ENCODE measurements at places on chromosomes 13 and 19.
A peak's percentile ranks its signal among the peaks of the same experiment; 100 is the strongest.

- DNase-seq, result no peak
These were observed 251.4 kb upstream of the MAB21L1 start for GRCh38 chr13:35727881-35728280.

- no peak for DNase-seq
These were observed 70.0 kb downstream of the GPC6 start for GRCh38 chr13:93296584-93296983.

GRCh38 chr19:5216141-5216847, 124.3 kb downstream of the PTPRS start:
- DNase-seq, result no peak

DNA sequence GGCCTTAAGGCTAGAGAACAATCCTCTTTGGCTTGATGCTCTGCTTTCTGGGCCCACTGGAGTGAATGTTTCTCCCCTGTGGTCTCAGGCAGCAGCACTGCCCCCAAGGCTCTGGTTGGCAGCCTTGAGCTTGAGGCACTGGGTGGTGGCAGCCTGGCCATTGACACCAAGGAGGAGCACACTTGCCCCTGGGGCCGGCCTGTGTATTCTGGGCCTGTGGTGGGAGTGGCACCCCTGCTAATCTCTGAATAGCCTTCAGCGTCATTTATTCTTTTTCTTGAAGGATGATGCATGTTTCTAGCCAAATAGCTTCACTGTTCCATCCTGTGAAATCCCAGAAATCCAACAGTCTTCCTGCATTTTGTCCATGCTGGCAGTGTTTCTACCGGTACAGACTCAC, 191.4 kb downstream of the OLFM4 start:
- DNase-seq, result no peak

- DNase-seq, result no peak
These were observed 31.3 kb downstream of the GRTP1 start for GRCh38 chr13:113332615-113333014.

GRCh38 chr19:38317104-38317612, 1.4 kb upstream of the YIF1B start:
- DNase-seq, result no peak

GRCh38 chr13:109172136-109172535, 542.7 kb downstream of the MYO16 start:
- no peak for DNase-seq

DNA sequence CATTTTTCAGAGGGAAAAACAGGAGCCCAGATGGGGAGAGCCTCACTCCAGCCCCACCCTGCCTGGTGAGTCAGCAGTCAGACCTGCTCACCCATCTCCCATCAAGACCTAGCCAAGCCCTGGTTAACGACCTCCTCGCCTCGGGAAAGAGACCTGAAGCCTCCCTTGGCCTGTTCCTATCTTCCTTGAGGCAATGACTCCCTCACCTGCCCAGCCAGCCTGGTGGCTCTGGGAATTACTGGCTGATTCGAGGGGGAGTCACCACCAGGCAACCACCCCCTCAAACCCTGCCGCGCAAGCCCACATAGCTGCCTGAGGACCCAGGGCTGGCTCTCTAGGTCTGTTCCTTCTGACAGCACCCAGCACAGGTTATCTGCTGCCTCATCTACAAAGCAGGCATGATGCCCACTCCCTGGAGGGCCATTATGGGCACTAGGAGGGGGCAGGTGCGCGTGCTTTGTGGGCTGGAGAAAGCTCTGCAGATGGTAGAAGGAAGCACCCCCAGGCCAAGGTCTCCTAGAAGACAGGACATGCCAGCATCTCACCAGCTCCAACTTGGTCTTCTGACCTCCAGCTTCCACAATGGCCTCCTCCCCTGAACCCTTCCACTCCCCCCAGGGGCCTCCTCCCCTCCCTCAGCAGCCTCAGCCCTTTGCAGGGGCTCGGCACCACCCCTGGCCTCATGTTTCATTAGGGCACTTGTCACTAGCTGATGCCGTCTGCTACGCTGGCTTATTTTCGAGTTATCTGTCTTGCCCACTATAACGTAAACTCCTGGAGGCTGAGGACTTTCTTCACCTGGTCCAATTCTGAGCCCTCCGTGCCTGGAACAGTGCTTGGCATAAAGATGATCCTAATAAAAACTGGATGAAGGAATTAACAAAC, 10.4 kb downstream of the DEDD2 start:
- DNase-seq, result no peak

DNA sequence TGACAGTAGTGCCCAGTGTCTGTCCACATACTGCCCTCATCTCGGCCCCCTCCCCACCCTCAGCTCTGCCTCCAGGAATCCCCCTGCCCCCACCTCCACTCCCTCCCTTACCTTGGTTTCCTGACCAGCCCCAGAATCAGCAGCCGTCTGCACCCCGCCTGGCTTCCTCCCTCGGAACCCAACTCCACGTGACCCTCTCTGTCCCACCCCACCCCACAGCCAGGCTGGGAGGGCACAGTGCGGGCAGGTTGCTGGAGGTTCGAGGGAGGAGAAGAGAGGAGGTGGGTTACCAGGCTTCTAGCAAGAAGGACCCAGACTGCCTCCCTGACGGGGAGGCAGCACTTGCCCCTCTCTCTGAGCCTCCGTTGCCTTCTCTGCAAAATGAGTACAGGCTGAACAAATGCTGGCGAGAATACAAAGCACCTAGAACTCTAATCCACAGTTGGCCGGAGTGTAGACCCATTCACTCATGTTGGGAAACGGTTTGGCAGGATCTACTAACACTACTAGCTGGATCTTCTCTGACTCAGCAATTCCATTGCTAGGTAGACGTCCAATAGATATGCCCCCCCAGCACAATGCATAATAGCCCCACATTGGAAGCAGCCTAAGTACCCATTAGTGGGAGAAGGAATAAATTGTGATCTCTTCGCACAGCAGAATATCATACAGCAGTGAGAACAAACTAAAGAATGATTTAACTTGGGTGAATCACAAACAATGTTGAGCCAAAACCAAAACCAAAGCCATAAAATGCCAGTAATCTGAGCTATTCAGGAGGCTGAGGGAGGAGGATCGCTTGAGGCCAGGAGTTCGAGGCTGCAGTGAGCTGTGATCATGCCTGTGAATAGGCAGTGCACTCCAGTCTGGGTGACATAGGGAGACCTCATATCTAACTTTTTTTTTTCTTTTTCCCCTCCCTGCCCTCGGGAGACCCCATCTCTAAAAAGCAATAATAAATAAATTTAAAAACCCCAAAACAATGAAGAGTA, at the start of gene RASAL3:
Gene RASAL3 (minus strand): TSS at position 151 of the 992 bp plus-strand sequence. CDS start 186 bp downstream, outside the sequence.
- DNase-seq, result peak; percentile 68

DNA sequence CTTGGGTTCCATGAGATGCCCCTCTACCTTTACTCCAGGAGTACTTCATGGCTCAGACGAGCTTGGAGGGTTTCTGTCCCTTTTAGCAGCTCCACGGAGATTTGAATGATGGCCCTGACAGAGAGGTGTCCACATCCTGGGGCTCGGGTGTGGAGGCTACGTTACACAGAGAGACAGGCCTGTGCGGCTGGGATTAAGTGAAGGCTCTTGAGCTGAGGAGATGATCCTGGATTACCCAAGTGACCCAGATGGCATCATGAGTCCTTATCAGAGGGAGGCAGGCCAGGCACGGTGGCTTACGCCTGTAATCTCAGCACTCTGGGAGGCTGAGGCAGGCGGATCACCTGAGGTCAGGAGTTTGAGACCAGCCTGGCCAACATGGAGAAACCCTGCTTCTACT, 12.4 kb downstream of the DPP9 start:
- DNase-seq, result no peak

DNA sequence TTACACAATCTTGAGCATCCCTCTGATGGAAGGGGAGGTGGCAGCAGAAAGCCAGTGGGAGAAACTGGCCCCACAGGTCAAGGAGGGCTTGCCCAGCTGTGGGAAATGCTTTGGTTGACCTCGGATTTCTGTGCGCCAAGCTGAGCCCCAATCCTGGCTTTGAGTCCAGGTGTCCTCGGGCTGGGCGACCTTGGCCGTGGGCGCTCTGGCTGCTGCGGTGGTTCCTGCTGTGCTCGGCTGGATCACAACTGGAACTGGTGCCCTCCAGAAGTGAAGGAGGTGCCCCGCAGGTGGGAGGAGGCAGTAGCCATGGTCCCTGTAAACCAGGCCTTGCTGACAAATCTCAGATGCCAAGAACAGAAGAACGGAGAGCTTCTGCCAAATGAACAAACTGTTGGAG, 56.4 kb downstream of the ZNF676 start:
- no peak for DNase-seq

DNA sequence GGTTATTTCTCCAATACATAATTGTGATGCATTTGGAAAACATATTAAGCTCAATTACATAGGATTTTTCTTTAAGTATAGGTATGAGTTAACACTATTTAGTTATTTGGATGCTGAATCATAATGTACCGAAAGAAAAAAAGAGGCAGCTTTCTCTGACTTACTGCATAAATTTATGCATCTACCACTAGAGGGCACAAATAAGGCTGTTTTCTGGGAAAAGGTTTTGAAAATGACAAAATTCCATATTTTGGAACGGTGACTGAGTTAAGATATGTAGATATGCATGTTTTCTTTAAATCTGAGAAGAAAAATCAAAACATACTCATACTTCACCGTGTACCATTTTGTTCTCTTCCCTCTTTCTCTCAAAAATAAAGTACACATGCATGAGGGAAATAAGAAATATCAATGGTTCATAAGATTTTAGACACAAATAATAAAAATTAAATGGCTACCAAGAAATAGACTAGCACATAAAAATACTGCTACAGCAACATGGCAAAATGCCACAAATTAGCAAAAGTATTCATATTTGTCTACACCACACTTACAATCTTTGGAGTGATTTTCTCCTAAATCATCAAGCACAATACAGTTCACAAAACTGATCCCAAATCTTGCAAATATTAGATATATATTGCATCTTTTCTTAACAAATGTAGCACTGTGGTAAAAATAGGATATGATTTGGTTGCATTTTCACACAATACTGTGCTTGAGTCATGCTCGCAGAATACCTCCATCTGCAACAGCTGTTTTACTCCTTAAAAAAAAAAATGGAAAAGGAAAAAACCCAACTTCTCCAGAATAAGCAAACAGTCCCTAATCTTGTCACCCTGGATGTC, 260.0 kb downstream of the FGF14 start:
- DNase-seq, result no peak

DNA sequence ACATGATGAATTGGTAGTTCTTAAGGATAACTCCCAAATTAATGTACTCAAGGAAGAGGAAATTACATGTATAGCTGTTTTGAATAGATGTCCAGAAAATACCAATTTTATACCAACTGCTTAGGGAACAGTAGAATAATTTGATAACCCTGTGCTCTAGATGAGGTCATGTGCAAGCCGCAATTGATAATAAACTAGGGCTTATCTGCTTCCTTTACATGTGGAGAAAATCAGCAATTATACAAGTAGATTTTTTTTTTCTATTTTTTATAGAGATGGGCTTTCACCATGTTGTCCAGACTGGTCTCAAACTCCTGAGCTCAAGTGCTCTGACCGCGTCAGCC, 9.3 kb downstream of the TPT1 start:
- DNase-seq, result no peak

DNA sequence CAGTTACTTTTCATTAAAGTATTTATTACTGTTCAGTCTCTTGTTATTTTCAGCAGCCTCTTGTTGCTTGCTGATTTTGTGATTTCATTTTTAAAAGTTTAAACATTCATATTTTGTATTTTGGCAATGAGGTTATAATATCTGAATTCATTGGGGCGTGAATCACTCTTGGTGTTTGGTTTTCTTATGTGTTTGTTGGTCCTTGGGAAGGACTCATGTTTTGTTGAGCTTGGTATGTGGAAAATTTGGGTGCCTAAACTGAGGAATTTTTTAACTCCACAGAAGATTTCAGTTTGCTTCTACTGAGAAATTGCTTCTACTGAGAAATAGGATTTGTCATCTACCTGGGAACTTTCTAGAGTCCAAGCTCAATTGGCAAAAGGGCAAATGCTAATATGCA, 38.2 kb downstream of the PDS5B start:
- DNase-seq, result no peak

DNA sequence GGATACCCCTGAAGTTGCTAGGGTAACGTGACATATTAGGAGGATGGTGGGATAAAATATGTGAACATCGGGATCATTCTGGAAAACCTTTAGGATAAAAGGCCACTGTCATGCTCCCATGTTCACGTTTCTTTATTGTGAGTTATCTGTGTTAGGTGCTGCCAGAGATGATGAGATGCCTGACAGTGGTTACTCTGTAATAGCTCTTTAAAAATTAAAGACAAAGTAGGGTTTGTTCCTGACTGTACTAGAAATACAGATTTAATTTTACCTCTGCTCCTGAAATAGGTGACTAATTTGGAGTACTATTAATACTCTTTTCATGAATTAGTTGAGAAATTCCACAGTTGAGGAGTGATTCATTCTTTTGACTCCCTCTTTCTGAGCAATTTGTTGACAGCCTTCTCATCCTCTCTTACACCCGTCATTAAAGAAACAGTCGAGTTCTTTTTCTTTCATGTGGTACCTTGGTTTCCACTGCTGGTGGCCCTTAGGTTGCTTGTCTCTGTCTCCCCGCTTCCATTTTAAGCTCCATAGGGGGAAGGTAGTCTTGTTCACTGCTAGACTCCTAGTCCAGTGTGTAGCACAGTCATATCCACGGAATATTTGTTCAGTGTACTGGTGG, 28.4 kb downstream of the SAE1 start:
- DNase-seq, result no peak

DNA sequence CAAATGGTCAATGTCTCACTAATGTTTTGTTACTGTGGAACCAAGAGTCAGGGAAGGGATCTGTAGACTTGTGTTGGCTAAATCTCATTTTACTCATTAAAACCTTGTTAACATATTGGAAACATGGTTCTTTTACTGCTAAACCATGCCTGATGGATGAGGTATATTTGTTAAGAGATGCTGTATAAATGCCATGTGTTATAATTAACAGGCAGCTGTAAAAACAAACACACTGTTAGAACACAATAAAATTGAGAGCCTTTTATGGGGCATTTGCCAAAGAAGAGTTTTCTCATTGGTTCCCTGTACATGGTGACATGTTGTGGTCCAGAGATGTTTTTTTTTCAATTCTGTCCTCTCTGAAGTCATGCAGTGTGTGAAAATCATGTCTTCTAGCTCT, 121.9 kb downstream of the ESD start:
- DNase-seq, result no peak

- DNase-seq, result no peak
These were observed 11.3 kb downstream of the EPS8L1 start for GRCh38 chr19:55086730-55087541.

GRCh38 chr19:15248648-15249527, 16.6 kb upstream of the EPHX3 start:
- no peak for DNase-seq

- DNase-seq, result no peak
These were observed 8.8 kb upstream of the SHKBP1 start for GRCh38 chr19:40567750-40568494.

DNA sequence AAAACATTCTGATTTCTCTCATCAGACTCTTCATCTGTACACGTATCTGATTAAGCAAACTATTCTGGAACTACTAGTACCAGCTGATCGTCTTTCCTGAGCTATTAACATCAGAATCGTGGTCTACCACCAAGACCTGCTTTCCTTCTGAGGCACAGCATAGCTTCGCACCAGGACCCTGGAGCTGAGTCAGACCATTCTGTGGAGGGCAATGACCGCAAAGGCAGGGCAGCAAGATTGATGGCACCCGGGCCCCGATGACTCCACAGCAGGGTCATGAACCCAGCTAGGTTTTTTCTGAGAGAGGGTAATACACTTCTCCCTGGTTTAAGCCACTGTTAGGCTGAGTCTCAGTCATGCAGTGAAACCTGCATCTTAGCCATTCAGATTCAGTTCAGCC, 158.7 kb upstream of the GPR12 start:
- no peak for DNase-seq
